ENCODE measurements at places on chromosomes 1 and 21. TPM values are rescaled to one million over a fixed set of nuclear protein-coding genes. Genes with fewer than 3 reads are reported as not detected.

Gene TSPAN1
- total RNA-seq, result not detected

- DNase-seq, result no peak
- no peaks in the 10 kb centered on the region for H3K36me3 ChIP-seq
- no peak overlapping the region for H3K27ac ChIP-seq
- H3K27me3 ChIP-seq, result no peaks in the 10 kb centered on the region
- H3K4me1 ChIP-seq, result peaks cover 6% of the 10 kb centered on the region
Measured at GRCh38 chr1:229669333-229669732, 43.3 kb downstream of the URB2 start.

Gene ANGPTL1
- not detected for total RNA-seq

DNA sequence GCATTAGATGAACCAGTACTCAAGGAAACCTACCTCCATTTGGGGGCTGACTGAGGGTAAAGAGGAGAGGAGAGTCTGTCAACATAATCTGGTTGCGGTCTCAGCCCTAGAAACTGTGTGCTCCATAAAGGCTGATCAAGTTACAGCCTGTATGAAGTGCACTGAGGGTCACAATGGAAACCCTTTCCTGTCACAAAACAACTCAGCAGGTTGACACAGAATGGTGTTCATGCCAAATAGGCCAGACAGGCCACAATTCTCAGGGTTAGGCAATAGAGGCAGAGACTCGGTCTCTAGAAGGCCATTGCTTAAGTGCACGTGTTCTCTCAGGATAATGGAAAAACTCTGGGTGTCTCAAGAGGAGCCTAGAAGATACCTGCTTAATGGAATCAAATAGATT is 4.1 kb upstream of the ANKRD35 start:
- H3K27me3 ChIP-seq, result peaks cover 6% of the 10 kb centered on the region
- no peak overlapping the region for H3K27ac ChIP-seq
- H3K36me3 ChIP-seq, result no peaks in the 10 kb centered on the region
- peaks cover 13% of the 10 kb centered on the region for H3K4me1 ChIP-seq

Gene NCF2
- total RNA-seq, result 3.6 TPM

DNA sequence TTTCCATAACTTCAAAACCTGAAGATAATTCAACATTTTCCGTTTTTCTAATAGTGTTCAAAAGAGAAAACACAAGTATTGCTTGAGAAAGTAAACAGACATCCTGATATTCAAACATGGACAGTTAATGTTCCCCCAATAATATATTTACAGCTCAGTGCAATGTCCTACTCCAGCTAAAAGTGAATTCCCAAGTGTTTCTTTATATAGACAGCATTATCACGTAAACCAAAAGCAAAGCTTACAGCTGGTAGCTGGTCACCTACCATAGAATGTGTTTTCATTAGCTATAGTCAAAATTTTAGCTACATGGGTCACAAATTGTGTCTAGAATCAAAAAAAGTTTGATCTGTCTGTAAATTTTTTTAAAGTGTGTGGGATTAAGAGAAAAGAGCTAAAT is 34.9 kb downstream of the WLS start:
- DNase-seq, result no peak
- no peaks in the 10 kb centered on the region for H3K27me3 ChIP-seq
- no peaks in the 10 kb centered on the region for H3K4me1 ChIP-seq
- no peak overlapping the region for H3K4me3 ChIP-seq

Gene PGLYRP4
- not detected for total RNA-seq

Gene LDLRAD1
- total RNA-seq, result not detected

GRCh38 chr1:228006034-228006785 is 588 bp upstream of the WNT3A start:
- H3K4me3 ChIP-seq, result no peak overlapping the region
- H3K27me3 ChIP-seq, result peaks cover 36% of the 10 kb centered on the region
- DNase-seq, result no peak
- H3K36me3 ChIP-seq, result no peaks in the 10 kb centered on the region

Gene LGR6
- total RNA-seq, result 0.53 TPM

DNA sequence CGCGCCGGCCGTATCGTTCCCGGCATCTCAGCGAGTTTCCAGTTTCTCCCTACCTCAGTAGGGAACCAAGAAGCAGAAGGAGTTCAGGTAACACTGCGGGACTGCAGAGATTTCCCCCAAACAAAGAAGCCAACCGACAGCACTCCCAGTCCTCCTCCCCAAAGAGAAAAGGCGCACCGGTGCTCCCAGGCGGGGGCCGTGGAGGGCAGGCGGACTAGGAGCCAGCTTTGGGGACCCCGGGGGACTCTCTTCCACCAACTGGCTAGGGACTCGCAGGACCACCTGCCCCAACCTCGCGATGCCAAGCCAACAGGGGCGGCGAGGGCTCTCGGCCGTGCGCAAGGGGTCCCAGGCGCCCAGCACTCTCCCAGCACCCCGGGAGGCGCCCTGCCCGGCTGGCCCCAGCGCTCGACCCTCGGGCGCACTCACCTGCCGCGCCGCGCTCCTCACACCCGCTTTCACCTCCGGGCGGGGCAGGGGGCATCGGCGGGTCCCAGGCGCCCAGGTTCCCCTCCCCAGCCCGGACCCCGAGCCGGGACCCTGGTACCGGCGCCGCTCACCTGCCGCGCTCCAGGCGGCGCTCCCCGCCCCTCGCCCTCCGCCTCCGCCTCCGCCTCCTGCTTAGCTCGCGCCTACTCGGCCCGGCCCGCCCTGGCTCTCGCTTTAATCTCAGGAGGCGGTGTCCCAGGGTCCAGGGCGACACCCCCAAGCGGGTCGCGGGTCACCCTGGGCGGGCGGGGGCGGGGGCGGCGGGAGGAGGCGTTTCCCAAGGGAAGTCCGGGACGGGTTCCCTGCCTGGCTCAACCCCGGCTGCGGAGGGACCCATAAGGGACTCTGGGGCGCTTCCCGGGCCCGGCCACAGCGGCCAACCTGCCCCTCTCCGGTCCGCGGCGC is at the start of gene TMPRSS2:
Gene TMPRSS2, minus strand, starts transcription at position 638 of the 894 bp plus-strand sequence. CDS start 10,025 bp downstream, outside the sequence.
- H3K4me1 ChIP-seq, result no peaks in the 10 kb centered on the region
- no peaks in the 10 kb centered on the region for H3K36me3 ChIP-seq
- H3K4me3 ChIP-seq, result no peak within 1 kb of the TSS

GRCh38 chr1:109338091-109338490 is 31.3 kb upstream of the MYBPHL start:
- H3K4me1 ChIP-seq, result no peaks in the 10 kb centered on the region
- DNase-seq, result no peak
- no peak overlapping the region for H3K4me3 ChIP-seq
- H3K27me3 ChIP-seq, result no peaks in the 10 kb centered on the region
- no peaks in the 10 kb centered on the region for H3K36me3 ChIP-seq

Gene TTC24
- 7.4 TPM for total RNA-seq

Gene CD247
- total RNA-seq, result 130 TPM

Gene TIAM1
- total RNA-seq, result 37.3 TPM

- no peaks in the 10 kb centered on the region for H3K36me3 ChIP-seq
- DNase-seq, result no peak
- no peaks in the 10 kb centered on the region for H3K27me3 ChIP-seq
- H3K27ac ChIP-seq, result no peak overlapping the region
Measured at GRCh38 chr21:28072601-28073000, 920.1 kb downstream of the LTN1 start.

DNA sequence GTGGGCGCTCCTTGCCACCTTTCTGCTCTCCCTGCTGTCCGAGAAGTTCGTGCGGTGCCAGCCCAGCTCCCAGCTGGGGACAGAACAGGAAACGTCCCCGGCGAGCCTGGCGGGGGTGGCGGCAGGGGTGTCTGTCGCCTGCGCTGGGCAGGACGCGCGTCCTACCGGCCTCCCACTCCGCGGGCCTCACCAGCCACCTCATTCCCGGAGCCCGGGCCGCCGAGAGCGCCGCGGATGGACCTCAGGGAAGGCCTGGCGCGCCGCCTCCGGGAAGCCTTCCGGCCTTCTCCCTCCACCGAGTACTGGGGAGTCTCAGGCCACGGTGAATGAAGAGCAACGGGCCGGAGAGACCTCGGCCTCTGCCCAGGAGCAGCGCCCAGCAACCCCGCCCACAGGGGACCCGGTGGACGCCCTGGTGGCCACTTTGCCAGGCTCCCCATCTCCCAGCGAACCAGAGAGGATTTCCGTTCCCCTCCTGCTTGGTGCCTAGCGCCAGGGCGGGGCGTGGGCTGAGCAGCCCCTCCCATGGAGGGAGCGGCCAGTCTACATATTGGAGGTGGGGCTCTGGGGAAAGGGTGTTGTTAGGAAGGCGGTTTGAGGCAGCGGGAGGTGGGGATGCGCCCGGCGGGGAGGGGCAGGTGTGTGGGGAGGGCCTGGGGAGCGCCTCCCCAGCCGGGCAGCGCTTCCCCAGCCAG is 9.5 kb upstream of the TNFRSF14 start:
- no peaks in the 10 kb centered on the region for H3K27me3 ChIP-seq
- H3K36me3 ChIP-seq, result no peaks in the 10 kb centered on the region
- H3K27ac ChIP-seq, result peak overlapping the region; percentile 92
- H3K4me1 ChIP-seq, result peaks cover 44% of the 10 kb centered on the region
- peak; percentile 79 for DNase-seq

- no peaks in the 10 kb centered on the region for H3K36me3 ChIP-seq
- no peak overlapping the region for H3K27ac ChIP-seq
- H3K4me1 ChIP-seq, result peaks cover 23% of the 10 kb centered on the region
- H3K27me3 ChIP-seq, result no peaks in the 10 kb centered on the region
Measured at GRCh38 chr1:67148516-67149178, 13.9 kb upstream of the C1orf141 start.

DNA sequence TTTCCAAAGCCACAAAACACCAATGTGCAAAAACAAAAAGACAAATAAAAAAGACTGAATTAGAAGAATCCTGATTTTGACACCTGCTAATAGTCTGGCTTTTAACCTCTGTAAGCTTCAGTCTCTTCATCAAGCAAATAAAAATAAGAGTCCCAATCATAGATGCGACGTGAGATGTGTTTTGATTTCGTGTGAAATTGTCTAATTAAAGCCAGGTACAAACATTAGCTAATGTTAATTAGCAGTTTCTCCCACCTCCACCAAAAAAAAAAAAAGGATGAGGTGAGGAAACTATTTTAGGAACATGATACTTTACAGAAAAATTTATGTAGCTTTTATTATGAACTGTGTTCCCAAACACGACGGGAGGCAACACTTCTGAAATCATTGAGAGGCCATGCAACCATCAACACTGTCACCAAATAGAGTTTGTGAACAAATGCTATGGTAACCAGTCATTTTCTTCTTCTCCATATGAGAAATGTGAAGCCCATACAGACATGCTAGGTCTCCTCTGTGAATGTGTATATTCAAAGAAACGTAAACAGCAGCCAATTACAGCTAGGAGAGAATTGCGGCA is 6.7 kb upstream of the EVI5 start:
- H3K36me3 ChIP-seq, result no peaks in the 10 kb centered on the region
- no peaks in the 10 kb centered on the region for H3K4me1 ChIP-seq
- no peaks in the 10 kb centered on the region for H3K27me3 ChIP-seq
- no peak for DNase-seq
- no peak overlapping the region for H3K4me3 ChIP-seq
